ENCODE measurements at places on chromosomes 16 and 17. TPM values are rescaled to one million over a fixed set of nuclear protein-coding genes. Genes with fewer than 3 reads are reported as not detected.

DNA sequence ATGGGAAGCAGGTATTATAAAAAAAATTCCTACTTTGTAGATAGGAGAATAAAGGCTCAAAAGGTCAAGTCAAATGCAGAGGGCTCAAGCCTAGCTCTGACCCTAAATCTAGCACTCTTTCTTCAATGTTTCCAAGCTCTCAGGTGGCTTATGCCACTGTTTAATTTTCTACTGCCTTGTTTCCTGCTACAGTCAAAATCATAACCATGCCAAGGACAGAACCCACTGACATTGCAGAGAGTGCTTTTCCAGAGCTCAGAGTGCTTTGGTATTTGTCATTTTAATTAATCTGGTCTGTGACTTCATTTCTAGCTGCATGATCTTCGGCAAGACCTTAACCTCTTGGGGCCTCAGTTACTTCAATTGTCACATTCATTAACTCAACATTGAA lies 344.7 kb downstream of the CA10 start:
- no peak for DNase-seq

DNA sequence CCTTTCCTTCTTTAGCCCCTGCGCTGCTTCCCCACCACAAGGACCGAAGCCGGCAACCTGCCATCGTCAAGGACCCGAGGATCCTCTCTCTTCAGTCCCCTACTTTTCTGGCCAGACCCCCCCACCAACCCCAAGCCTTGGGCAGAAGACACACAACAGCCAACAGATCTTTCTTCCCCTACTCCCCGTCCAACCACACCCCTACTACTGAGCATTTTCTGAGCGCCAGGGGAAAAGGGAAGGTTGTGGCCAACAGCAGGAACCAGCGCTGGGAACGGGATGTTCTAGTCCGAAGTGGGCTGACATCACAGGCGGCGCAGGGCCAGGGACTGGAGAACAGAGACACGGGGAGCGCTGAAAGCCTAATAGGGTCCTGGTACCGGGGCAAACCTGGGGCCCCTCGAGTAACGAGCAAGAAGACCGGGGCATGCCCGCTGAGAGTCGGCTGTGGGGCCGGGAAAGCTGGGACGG lies 528 bp downstream of the PER1 start:
- peak; percentile 81 for DNase-seq

DNA sequence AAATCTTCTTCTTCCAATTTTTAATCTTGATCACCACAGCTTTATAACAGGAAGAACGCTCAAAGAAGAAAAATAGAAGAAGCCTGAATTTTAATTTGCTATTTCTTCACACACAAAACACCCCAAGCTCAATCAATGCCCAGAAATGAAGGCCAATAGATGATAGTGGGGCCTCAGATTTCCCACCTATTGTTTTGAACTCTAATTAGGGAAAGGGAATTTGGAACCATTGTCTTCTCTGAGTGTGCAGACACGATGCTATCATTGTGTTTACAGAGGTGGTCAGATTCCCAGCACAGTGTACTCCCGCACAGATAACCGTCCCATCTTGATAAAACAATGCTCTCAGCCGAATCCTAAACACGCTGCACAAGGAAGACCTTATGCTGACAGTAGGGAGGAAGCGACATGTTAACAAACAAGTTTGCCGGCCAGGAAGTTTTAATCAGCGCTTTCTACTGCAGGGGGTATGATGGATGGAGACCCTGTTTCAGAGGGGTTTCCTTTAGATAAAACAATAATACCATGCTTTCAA lies 684.7 kb downstream of the MAF start:
- no peak for DNase-seq

DNA sequence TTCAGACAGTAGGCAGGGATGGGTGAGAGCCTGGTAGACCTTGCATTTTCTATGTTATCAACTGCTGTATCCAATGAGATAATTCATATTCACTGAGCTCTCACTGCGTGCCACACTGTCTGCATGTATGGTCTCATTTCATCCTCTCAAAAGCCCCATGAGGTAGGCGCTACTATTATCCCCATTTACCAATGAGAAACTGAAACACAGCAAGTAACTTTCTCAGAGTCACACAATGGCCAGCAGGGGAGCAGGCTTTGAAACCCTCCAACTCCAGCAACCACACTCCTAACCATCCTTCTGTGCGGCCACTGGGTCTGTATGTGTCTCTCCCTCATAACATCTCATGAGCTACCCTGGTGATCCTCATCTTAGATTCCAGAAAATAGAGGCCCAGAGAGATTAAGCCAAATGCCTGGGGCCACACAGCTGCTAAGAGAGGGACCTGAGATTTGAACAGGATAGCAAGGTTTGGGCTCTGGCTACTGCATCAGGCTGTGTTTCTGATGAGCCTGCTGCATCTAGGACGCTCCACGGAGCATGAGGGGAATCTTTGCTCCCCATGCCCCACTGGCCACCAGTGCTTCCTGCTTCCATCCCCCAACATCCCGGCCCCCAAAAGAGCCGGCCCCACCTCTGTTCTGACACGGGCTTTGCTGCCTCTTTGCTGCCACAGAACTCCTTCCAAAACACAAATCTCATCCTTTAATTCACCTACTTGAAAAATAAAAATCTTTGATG lies 3.2 kb downstream of the CCR7 start:
- DNase-seq, result no peak

SLC35G6 gene
- not detected for total RNA-seq

SKAP1 gene
- total RNA-seq, result 1.7 TPM

ZP2 gene
- total RNA-seq, result 0.90 TPM

TBC1D3H gene
- total RNA-seq, result not detected
